ENCODE measurements at places on chromosomes 4 and X.

GRCh38 chr4:111797455-111798163 lies 347.6 kb upstream of the FAM241A start:
- no peak for DNase-seq

DNA sequence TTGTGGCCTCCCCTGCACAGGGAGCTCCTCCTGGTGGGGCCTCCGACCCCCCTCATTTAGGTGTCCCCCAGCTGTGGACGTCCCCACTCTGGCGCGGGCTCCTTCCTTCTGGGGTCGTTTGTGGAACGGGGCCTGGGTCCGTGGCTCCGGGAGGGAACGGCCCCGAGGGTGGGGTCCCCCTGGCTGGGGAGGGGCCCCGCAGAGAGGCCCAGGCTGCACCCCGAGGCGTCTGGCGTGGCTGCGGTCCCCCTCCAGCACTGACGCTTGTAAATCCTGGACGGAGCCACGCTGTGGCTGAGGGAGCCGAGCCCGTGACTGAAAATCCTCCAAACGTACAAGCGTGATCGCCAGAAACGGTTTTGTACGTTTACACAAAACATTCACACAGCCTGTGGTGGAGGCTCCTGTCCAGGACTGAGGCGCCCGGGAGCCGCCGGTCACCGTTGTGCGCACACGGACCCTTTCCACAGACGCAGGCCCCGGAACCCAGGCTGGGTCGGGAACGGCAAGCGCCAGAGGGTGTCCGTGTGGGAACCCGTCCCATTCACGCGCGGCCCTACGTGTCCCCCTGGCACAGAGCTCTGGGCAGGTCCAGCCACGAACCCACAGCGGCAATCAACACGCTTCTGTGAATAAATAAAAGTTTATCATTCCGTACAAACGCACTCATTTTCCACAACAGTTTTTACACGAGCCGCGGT lies 15.2 kb upstream of the GTPBP6 start:
- DNase-seq = no peak

DNA sequence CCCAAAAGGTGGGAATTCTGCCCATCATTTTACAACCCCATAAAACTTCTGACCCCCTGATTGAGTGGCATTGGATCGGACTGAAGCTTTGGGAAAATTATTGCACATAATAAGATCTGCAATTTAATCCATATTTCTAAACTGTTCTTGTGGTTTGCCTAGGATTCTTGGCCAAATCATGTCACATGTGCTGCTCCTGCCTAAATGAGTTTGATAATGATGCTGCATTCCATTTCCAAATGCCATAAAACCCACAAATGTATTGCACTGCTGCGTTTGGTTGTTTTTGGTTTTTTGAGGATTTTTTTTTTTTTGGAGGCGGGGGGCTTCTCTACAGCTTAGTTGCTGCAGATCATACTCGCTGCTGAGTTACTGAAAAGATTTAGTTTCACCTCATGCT lies 153.6 kb downstream of the QDPR start:
- DNase-seq = no peak

- no peak for DNase-seq
Measured at GRCh38 chr4:6889101-6889735, 20.4 kb upstream of the TBC1D14 start.

DNA sequence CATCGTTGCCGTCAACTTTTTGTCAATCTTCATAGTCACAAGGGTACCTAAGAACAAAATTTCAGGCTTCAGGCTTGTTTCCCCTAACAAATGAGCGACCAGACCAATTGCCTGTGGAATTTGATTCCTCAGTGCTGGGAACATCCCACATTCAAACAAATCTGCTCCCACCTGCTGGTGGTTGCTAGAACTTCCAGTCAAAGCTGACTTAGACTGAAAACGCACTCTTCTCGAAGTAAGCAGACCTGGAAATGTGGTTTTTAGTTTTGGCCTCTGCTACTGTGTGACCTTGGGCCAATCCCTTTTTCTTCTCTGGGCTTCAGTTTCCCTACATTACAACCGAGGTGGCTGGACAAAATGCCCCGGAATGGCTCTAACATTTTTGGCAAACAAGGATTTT lies 1.8 kb upstream of the GABRQ start:
- no peak for DNase-seq

DNA sequence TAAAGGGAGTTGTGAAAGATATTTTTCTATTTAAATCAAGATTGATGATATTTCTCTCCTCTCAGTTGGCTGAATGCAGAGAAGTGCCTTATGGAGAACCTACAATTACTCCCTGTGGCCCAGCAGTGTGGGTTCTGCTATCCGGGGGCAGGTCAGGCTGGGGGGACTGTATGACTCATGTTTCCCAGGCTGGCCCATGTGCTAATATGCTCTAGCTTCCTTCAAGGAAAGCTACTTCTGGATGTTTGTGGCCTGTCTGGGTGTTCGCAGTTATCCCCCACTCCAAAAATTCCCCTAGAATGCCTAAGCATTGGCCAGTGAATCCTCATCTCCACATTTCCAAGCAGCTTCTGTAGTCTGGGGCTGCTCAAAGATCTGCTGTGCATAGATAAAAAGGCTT lies 58.9 kb upstream of the SPP1 start:
- DNase-seq = no peak

GRCh38 chr4:74456056-74456744 lies 11.3 kb downstream of the AREG start:
- DNase-seq = no peak

- no peak for DNase-seq
Measured at GRCh38 chr4:169063441-169063840, 53.4 kb upstream of the CBR4 start.

GRCh38 chr4:173218411-173219125 lies 50.0 kb downstream of the GALNT7 start:
- DNase-seq = no peak

DNA sequence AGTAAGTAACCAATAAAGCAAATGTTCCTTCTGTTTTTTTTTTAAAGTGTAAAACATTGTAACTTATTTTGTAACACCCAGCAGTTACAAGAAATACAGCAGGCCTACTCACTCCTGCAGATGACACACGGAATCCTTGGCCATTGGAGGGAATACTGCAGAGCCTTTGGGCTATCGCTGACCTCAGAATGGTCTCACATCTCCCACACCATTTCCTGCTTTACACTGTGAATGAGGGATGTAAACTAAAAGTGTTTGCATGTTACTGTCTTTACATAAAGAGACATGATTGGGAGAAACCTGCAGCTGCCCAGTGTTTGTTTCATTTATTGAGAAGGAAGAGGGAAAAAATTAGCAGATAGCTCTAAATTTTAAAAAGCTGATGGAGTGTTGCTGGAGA lies 64.1 kb downstream of the USP46 start:
- no peak for DNase-seq

GRCh38 chr4:151291485-151291884 lies 14.5 kb downstream of the PRSS48 start:
- no peak for DNase-seq

DNA sequence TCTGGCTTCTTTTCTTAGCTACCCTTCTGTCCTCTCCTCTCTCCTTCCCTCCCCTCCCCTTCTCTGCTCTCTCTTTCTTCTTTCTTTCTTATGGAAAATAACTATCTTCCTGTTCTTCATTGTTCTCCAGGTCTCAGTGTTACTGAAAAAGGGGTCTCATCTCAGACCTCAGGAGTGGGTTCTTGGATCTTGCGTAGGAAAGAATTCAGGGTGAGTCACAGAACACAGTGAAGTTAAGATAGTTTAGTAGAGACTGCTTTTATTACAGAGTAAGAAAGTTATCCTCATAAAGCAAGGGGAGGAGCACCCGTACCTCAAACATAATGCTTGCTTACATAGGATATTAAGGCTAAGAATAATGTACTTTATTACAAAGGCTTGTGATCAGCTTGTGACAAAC lies 31.8 kb upstream of the CWH43 start:
- no peak for DNase-seq

All from activated CD8-positive, alpha-beta memory T cell treated with anti-CD3 and anti-CD28 coated beads for 1 hour (primary cell).